ENCODE measurements at places on chromosomes 13 and 19.

DNA sequence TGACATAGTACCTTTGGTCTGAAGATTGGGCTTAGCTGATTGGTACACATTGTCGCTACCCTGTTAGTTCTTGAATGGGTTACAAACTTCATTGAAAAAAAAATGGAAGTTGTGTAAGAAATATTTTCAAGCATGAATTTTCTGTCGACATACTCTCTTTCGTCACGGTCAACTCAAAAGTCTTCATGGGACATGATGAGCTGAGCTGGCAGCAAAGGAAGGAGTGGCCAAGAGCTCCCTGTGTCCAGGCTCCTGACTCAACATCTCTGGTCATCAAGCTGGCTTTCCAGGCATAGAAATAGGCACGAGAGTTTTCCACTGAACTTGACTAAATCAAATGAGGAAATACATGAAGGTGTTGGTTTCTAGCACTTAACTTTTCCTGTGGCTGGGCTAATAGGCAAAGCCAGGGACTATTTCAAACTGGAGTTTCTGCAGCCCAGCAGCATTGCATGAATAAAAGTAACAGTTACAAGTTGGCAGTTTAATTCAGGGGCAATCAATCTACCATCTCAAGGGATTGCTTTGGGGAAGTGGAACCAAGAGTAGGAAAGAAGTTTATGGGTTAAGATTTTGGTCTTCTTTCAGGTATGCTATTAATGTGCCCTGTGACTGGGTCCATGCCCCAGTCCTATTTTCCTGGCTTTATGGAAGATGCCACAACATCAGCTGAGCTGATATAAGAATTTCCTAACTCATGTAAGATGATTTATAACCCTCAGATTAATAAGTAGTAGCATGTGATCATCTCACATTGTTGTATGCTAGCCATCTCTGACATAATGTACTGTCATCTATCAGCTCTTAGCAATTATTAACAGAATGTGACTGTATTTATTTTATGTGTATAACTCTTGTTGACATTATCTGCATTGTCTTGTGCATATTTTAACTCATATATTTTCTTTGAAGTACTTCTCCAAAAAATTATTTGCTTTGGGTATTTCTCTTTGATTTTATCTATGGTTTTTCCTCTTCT, 385.8 kb downstream of the DLEU7 start:
- H3K4me3 ChIP-seq: no peak overlapping the region
- no peaks in the 10 kb centered on the region for H3K36me3 ChIP-seq
- no peaks in the 10 kb centered on the region for H3K27me3 ChIP-seq
- peaks cover 3% of the 10 kb centered on the region for H3K4me1 ChIP-seq
- DNase-seq: no peak

DNA sequence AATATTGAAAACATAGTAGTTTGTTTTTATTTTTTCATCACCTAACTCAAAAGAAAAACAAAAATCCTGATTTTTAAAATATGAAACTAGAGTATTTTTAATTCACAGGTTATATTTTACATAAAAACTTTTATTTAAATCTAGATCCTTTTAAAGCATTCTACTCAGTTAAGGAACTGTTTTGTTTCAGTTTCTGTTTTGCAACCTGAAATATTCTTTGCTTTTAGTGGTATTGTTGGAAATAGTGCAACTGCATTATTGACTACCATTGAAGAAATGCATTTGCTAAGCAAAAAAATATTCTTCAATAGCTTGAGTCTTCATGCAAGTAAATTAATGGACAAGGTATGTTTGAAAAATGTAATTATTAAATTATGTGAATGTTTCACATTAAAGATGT, 43.8 kb downstream of the COG6 start:
- no peak for DNase-seq
- H3K36me3 ChIP-seq: peaks cover 7% of the 10 kb centered on the region
- no peak overlapping the region for H3K27ac ChIP-seq
- H3K4me3 ChIP-seq: no peak overlapping the region

DNA sequence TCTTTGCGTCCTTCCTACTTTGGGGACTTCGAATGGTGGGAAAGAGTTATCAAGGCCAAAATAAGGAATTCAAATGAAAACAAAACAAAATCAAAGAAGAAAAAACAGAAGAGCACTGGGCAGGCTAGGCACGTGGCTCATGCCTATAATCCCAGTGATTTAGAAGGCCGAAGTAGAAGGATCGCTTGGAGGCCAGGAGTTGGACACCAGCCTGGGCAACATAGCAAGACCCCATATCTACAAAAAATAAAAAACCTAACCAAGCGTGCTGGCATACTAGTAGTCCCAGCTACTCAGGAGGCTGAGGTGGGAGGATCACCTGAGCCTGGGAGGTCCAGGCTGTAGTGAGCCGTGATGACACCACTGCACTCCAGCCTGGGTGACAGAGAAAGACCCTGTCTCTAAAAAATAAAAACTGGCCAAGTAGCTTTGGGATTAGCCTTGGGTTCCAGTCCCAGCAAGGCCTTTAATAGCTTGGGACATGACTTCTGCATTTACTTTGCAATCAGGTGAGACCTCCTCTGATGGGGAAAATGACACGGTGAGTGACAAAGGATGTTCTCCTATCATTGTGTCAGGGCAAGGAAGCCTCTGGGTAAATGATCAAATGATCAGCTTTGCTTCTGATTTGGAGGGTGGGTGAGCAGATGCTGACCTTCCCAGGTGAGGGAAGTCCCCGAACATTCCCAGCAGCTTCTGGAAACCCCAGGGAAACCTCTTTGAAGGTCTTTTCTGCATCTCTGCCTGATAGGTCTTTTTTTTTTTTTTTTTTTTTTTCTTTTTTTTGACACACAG, 7.1 kb downstream of the ICAM1 start:
- H3K4me3 ChIP-seq: no peak overlapping the region
- peaks cover 38% of the 10 kb centered on the region for H3K36me3 ChIP-seq
- no peak for DNase-seq
- H3K4me1 ChIP-seq: peaks cover 16% of the 10 kb centered on the region

- H3K4me3 ChIP-seq: peak overlapping the region; percentile 10
- no peaks in the 10 kb centered on the region for H3K36me3 ChIP-seq
- H3K27me3 ChIP-seq: peaks cover 37% of the 10 kb centered on the region
- no peak overlapping the region for H3K27ac ChIP-seq
Observed at GRCh38 chr13:21676611-21677021, 5.7 kb downstream of the FGF9 start.

- peaks cover 94% of the 10 kb centered on the region for H3K27me3 ChIP-seq
- peaks cover 3% of the 10 kb centered on the region for H3K4me1 ChIP-seq
- H3K27ac ChIP-seq: no peak overlapping the region
- no peak for DNase-seq
Observed at GRCh38 chr19:1766800-1767352, 13.6 kb downstream of the ONECUT3 start.

DNA sequence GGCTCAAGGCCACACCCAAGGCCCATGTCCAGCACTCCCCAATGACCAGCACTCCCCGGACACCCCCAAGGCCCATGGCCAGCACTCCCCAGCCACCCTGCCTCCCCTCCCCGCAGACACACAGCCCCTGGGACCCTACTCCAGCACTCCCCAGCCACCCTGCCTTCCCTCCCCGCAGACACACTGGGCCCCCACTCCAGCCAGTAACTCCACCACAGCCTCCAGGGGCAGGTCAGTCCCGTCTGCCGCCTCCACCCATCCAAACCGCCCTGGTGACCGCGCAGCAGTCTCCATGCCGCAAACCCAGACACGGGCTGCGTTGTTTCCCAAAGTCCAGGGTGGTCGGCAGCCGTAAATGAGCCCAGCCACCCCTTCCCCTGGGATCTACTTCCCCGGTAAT, 70.7 kb downstream of the SPACA7 start:
- H3K27ac ChIP-seq: no peak overlapping the region
- no peak for DNase-seq
- no peaks in the 10 kb centered on the region for H3K36me3 ChIP-seq
- peaks cover 3% of the 10 kb centered on the region for H3K4me1 ChIP-seq
- H3K4me3 ChIP-seq: no peak overlapping the region

- no peaks in the 10 kb centered on the region for H3K27me3 ChIP-seq
- H3K4me3 ChIP-seq: no peak overlapping the region
- no peak for DNase-seq
- no peak overlapping the region for H3K27ac ChIP-seq
- H3K4me1 ChIP-seq: no peaks in the 10 kb centered on the region
Observed at GRCh38 chr19:28393574-28394336, 819.2 kb downstream of the UQCRFS1 start.

DNA sequence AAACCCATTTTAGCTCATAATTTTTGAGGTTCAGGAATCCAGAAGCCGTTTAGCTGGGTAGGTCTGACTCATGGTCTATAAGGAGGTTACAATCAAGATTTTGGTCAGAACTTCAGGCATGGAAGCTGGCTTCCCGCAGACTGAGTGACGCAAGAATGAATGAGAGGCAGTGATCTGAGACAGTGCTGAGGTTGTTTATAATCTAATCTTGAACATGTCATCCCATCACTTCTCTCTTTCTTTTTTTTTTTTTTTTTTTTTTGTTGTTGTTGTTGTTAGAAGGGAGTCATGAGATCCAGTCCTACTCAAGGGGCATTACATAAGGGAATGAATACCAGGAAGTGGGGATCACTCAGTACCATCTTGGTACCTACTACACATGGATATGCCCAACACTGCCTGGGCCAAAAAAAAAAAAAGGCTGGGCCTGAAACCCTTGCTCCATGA, 217.4 kb downstream of the DLEU7 start:
- no peaks in the 10 kb centered on the region for H3K4me1 ChIP-seq
- no peak for DNase-seq
- no peak overlapping the region for H3K4me3 ChIP-seq
- no peak overlapping the region for H3K27ac ChIP-seq
- H3K27me3 ChIP-seq: peaks cover 12% of the 10 kb centered on the region

DNA sequence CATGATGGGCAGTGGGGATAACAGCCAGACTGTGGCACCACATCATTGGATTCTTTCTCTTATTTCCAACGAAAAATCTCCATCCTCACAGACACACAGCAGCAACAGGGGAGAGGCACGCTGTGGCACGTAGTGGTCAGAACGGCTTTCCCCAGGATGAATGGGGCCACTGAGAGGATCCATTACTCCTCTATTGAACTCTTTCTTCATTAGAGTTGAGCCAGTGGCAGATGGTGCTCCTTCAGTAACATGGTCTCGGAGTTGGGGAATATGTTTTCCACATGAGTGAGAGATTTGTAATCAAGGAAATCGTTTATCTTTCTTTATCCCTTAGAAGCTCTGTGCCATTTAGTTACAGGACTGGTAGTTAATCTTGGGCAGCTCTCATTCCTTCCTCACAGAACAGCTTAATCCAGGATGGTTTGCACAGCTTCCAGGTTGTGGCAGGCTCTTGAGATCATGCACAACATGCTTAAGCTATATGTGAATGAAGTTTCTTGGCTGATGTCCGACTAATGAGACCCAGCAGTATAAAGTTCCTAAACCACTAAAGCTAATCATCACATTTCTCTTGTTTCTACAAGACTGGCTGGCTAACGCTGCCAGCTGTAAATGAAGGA, 180.5 kb upstream of the SLC10A2 start:
- H3K36me3 ChIP-seq: no peaks in the 10 kb centered on the region
- no peaks in the 10 kb centered on the region for H3K4me1 ChIP-seq
- no peak for DNase-seq
- H3K27ac ChIP-seq: no peak overlapping the region

GRCh38 chr13:50766013-50766412, 77.5 kb downstream of the DLEU7 start:
- no peaks in the 10 kb centered on the region for H3K27me3 ChIP-seq
- peaks cover 1% of the 10 kb centered on the region for H3K4me1 ChIP-seq
- no peak overlapping the region for H3K4me3 ChIP-seq
- no peak for DNase-seq
- H3K36me3 ChIP-seq: peaks cover 2% of the 10 kb centered on the region

- no peaks in the 10 kb centered on the region for H3K36me3 ChIP-seq
- no peak overlapping the region for H3K4me3 ChIP-seq
- no peak for DNase-seq
- peaks cover 6% of the 10 kb centered on the region for H3K27me3 ChIP-seq
- H3K27ac ChIP-seq: no peak overlapping the region
Observed at GRCh38 chr19:22421797-22422196, 349 bp downstream of the ZNF98 start.

- H3K36me3 ChIP-seq: peaks cover 3% of the 10 kb centered on the region
- no peak within 1 kb of the TSS for H3K4me3 ChIP-seq
- H3K27ac ChIP-seq: no peak within 1 kb of the TSS
- H3K4me1 ChIP-seq: peaks cover 3% of the 10 kb centered on the region
Observed at GRCh38 chr19:38303517-38304351, at the start of gene C19orf33. TSS of gene C19orf33 (plus strand) at chr19:38304251. CDS start at chr19:38304262, 11 bp downstream.

- H3K27me3 ChIP-seq: no peaks in the 10 kb centered on the region
- H3K4me1 ChIP-seq: no peaks in the 10 kb centered on the region
- no peak for DNase-seq
- H3K4me3 ChIP-seq: no peak overlapping the region
Observed at GRCh38 chr13:83796364-83796763, 85.9 kb downstream of the SLITRK1 start.

GRCh38 chr13:112905619-112905989, 63.4 kb upstream of the MCF2L start:
- no peaks in the 10 kb centered on the region for H3K36me3 ChIP-seq
- H3K4me1 ChIP-seq: no peaks in the 10 kb centered on the region
- H3K27me3 ChIP-seq: no peaks in the 10 kb centered on the region
- no peak overlapping the region for H3K4me3 ChIP-seq
- H3K27ac ChIP-seq: no peak overlapping the region

- H3K4me3 ChIP-seq: no peak overlapping the region
- no peak for DNase-seq
- H3K4me1 ChIP-seq: no peaks in the 10 kb centered on the region
Observed at GRCh38 chr13:47175172-47175866, 278.5 kb upstream of the HTR2A start.

- no peaks in the 10 kb centered on the region for H3K27me3 ChIP-seq
- H3K4me3 ChIP-seq: no peak overlapping the region
- H3K4me1 ChIP-seq: peaks cover 4% of the 10 kb centered on the region
- no peak overlapping the region for H3K27ac ChIP-seq
- no peaks in the 10 kb centered on the region for H3K36me3 ChIP-seq
Observed at GRCh38 chr13:42239644-42240043, 32.3 kb upstream of the AKAP11 start.

GRCh38 chr13:30133554-30133912, 173.8 kb downstream of the KATNAL1 start:
- no peaks in the 10 kb centered on the region for H3K27me3 ChIP-seq
- peaks cover 7% of the 10 kb centered on the region for H3K4me1 ChIP-seq
- H3K27ac ChIP-seq: no peak overlapping the region
- H3K4me3 ChIP-seq: no peak overlapping the region
- no peaks in the 10 kb centered on the region for H3K36me3 ChIP-seq

- peaks cover 17% of the 10 kb centered on the region for H3K36me3 ChIP-seq
- no peaks in the 10 kb centered on the region for H3K27me3 ChIP-seq
- no peak overlapping the region for H3K27ac ChIP-seq
- H3K4me1 ChIP-seq: peaks cover 21% of the 10 kb centered on the region
- H3K4me3 ChIP-seq: no peak overlapping the region
- no peak for DNase-seq
Observed at GRCh38 chr19:12959481-12959880, 2.5 kb upstream of the GADD45GIP1 start.

GRCh38 chr13:73708393-73708985, 425.7 kb downstream of the KLF12 start:
- peak; percentile 35 for DNase-seq
- no peaks in the 10 kb centered on the region for H3K27me3 ChIP-seq

- no peak for DNase-seq
- H3K27me3 ChIP-seq: no peaks in the 10 kb centered on the region
- H3K27ac ChIP-seq: no peak overlapping the region
- no peaks in the 10 kb centered on the region for H3K36me3 ChIP-seq
- H3K4me3 ChIP-seq: no peak overlapping the region
- peaks cover 10% of the 10 kb centered on the region for H3K4me1 ChIP-seq
Observed at GRCh38 chr13:40161351-40161810, 505.1 kb downstream of the FOXO1 start.

GRCh38 chr13:99481366-99481765, 19.9 kb upstream of the TM9SF2 start:
- no peak overlapping the region for H3K4me3 ChIP-seq
- H3K4me1 ChIP-seq: peaks cover 11% of the 10 kb centered on the region
- no peak overlapping the region for H3K27ac ChIP-seq
- H3K36me3 ChIP-seq: peaks cover 4% of the 10 kb centered on the region
- no peak for DNase-seq
